ENCODE measurements at places on chromosomes 4 and X.

DNA sequence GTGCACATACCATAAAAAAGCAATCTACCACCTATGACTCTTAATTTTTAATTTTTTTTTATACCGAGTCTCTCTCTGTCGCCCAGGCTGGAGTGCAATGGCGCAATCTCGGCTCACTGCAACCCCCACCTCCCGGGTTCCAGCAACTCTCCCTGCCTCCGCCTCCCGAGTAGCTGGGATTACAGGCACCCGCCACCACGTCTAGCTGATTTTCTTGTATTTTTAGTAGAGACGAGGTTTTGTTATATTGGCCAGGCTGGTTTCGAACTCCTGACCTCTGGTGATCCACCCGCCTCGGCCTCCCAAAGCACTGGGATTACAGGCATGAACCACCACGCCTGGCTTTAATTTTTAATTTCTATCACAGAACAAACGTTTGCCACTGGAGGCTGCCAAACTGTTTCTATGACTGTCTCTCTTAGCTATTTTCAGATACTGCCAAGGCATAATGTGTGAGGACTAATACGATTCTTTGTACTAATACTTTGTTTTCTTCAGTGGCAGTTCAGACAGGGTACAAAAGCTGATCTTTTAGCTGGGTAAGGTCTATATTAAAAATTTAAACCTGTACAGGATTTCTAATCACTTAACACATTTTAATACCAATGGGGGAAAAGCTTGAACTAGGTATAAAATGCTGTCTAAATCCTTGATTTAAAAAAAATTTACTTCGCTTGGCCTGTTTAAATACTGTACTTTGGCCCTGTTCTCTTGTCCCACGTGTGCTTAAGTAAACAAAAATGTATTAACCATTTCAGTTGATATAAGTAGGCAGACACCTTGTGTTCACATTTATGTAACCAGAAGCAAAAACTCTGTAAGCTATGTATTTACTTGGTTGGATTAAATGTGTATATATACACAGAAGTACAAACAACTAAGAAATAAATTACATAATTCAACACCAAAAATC lies 2.3 kb downstream of the PGRMC2 start:
- DNase-seq: no peak

DNA sequence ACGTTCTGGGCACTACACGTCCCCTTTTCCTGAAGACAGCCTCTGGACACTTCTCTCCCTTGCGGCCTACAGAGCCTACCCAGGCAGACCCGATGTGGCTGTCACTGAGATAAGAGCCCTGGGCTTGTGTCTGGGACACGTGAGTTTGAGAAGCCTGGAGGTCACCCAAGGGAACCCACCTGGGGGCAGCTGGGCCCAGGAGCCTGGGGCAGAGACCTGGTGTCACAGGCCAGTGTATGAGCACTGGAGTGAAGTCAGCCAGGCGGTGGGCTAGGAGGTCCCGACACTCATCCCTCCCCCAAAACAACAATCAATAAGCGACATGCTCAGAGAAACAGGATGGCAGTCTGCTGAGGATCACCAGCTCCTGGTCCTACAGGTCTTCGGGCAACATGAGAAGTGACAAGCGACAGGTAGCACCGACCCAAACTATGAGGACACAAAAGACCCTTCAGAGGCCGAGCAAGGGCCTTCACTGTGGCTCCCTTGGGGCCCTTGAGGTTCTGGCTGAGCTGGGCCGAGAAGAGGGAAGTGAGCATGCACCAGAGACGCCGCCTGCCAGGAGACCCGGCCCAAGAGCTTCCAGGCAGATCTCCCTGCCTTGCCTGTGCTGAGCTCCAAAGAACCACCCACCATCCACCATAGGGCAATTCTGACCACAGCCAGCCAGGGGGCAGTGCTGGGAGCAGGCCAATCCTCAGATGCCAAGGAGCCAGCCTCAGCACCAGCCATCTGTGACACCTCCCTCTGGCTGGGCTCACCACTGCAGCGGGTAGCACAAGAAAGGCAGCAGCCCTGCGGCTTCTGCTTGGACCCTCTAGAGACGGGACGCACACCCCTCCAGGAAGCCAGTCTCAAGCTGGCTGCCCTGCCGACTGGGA lies 11.0 kb upstream of the DUSP9 start:
- DNase-seq: no peak

DNA sequence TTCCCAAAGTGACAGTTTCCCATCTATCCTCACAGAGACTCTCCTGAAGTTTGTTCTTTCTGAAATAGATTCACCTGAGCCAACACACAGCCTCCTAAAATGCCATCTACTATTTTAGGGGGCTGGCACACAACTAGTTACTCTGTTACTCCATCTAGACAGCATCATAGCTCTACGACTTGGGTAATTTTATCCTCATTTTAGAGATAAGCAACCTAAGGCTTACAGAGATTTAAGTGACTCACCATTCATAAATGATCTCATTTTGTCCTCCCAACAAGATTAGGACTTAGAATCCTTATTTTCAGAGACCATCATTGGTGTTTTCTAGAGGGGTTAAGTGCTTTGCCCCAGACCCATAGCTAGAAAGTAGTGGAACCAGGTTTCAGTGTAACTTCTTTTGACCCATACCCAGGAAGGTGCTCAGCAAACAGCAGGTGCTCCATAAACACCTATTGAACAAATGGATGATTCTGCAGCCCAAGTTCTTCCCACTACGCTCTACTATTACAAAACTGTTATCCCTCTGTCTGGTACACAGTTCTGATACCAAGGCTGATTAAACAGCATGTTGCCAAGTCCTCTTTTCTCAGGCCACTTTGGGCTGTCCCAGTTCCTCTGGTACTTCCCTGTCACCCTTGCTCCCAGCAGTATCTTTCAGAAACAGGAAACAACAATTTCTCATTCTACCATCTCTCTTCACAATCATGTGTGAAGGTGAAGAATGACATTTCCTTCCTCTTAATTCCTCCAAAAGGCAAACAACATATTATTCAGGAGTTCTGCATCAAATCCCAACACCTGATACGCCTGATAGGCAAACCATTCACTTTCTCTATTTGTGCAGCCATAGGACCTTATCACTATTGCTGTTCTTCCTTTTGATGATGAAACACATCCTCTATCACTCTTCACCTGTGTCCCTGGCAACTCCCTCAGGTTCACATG lies 304.7 kb upstream of the TAPT1 start:
- DNase-seq: no peak

DNA sequence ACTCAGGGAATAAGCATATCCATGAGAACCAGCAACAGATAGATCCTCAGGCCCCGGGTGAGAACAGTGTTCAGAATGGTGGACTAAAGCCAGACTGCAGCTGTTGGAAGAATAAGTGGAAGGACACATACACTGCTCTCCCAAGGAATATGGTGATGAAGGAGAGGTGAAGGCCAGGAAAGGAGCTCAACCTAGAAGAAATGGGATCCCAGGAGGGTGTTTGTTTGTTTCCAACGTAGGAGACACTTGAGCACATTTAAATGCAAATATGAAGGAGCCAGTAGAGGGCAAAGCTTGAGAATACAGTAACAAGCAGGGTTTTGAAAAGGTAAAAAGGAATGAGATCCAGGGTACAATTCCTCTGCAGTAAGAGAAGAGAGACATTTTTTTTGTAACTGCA lies 42.4 kb upstream of the ATOH1 start:
- DNase-seq: no peak

- no peak for DNase-seq
Observed at GRCh38 chr4:43457866-43458265, 565.4 kb downstream of the GRXCR1 start.

GRCh38 chr4:37645736-37646135 lies 40.4 kb downstream of the RELL1 start:
- DNase-seq: no peak

GRCh38 chr4:27764526-27764837 lies 903.8 kb downstream of the STIM2 start:
- no peak for DNase-seq

DNA sequence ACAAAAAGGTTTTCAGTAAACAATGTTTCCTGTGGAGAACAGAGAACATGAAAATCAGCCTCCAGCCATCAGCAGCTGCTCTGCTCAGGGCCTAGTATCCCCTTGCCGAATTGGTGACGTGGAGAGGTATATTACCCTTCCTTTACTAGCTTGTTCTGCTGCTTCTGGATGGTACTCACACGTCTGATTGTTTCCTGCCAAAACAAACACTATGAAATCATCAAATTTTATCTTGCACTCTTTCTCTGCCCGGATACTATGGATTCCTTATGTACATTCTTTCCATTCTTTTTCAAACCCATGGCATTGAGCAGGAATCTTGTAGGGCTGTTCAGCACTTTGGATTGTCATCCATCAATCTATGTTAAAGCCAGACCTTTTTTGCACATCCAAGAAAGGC lies 18.8 kb upstream of the METAP1 start:
- no peak for DNase-seq

DNA sequence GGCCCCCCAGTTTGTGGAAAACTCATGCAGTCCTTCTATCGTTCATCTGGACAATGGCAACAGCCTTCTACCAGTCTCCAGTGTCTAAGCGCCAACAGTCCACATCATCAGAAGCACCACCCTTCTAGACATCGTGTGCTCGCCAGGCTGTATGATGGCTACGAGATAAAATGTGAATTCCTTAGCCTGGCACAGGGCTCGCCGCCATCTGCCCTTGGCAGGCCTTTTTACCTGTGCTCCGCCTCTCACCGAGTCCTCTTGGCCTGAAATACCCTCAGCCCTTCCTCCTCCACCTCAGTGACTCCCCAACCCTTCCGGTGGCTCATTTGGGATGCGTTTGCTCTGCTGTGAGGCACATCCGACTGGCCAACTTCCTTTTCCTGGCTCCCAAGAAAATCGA lies 15.9 kb upstream of the STS start:
- no peak for DNase-seq

- peak; percentile 62 for DNase-seq
Observed at GRCh38 chrX:72003811-72004750, 93.4 kb downstream of the NHSL2 start.

DNA sequence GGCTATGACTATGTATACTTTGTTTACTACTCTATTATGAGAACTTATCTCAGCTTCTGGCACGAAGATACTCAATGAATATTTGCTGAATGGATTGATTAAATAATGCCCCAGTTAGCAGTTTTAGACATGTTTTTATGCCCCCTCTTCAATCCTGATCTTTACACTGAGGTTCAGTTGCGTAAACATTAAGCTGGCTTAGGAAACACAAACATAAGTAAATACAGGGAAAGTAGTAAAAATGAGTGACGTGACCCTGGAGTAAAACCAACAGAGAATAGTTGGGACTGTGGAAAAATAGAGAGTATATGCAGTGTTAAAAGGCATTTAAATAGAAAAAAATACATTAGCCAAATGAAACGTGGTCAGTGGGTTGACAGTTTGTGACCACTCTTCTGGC lies 387.0 kb upstream of the ACTRT1 start:
- DNase-seq: no peak

DNA sequence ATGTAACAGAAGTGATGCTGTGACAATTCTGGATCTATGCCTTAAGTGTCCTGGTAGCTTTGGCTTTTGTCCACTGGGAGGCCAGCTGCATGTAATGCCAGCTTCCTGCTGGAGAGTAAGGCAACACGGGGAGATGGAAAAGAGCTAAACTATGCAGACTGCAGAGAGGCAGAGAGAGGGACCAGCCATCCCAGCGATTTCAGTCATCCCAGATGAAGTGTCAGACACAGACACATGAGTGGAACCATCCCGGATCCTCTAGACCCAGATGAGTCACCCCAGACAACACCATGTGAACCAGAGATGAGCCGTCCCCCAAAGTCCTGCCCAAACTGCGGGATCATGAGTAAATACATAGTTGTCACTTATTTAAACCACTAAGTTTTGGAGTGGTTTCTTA lies 14.6 kb downstream of the SRPX start:
- DNase-seq: no peak

DNA sequence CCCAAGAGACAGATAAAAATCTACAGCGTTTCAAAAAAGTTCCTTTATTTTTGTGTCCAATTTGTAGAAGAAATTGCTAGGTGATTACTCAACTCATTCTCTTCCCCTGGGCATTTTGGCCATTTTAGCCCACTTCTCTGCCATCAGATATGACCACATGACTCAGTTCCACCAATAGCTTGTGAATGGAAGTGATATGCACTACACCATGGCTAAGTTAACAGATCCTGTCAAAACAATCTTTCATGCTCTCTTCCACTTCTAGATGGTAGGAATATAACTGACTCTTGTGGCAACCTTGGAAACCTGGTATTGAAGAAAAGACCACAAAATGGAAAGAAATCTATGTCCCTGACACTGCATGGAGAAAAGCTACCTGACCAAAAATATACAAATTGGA lies 26.2 kb upstream of the FREM3 start:
- no peak for DNase-seq

- DNase-seq: no peak
Observed at GRCh38 chr4:10046471-10046870, 25.2 kb upstream of the SLC2A9 start.

DNA sequence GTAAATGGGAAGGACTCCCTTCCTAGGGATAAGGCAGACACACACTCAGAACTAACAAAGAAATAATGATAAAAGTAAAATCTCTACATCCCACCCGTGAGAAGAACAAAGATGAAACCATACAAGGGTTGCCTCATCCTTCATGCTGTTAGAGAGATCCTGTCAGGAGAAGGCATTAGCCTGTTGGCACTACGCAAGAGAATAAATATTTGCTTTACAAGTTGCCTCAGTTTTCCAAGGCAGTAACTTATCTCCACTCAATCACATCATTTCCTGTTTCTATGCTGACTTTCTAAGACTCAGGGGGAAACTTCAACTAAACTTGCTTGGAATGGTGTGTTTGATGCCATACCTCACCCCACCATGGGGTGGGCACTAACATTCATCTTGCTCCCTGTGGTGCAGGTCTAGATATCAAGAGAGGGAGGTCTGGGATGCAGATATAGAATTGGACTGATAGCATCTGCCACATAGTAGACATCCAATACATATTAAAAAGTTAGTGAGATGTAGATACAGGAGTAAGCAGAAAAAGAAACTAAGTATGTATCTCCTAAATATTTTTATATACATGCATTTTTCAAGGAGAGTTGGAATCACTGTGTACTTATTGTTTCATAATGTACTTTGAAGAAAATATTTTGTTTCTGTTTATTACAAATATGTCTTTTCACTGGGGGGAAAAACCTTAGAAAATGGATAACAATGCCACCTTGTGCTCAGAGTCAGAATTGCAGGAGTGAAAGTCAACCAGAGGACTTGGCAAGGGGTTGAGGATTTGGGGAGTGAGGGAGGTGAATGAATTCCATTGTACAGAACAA lies 57.2 kb upstream of the BEX4 start:
- peak; percentile 5 for DNase-seq

GRCh38 chr4:159446266-159446976 lies 343.5 kb downstream of the RAPGEF2 start:
- DNase-seq: peak; percentile 63

GRCh38 chr4:186726426-186727168 lies 2.9 kb upstream of the FAT1 start:
- peak; percentile 42 for DNase-seq

DNA sequence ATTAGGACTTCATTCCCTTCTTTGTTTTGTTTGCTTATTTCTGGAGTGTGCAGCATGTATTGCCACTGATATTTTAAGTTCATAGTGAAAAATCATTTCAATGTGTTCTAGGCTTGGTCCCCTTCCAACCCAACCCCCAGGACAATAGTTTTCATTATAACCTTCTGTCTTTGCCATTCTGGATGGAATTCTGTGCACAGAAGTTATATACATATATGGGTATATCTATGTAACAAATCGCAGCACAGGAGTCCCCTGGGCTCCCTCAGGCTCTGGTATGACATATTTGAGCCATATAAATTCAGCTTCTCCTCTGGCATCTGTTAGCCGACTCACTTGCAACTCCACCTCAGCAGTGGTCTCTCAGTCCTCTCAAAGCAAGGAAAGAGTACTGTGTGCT lies at the start of gene TNMD:
TNMD (plus strand) TSS at position 326 of the 400 bp plus-strand sequence. CDS start 83 bp downstream, outside the sequence.
- no peak for DNase-seq

GRCh38 chr4:42715807-42716482 lies 59.0 kb upstream of the ATP8A1 start:
- no peak for DNase-seq

- DNase-seq: no peak
Observed at GRCh38 chrX:1076871-1077651, 135.4 kb downstream of the CRLF2 start.

Measured in astrocyte of the cerebellum (primary cell).